ENCODE measurements at places on chromosomes 11 and 22. TPM values are rescaled to one million over a fixed set of nuclear protein-coding genes. Genes with fewer than 3 reads are reported as not detected.

GRCh38 chr11:849104-849824, 6.6 kb downstream of the TSPAN4 start:
- no peak for DNase-seq

GRCh38 chr11:100984668-100985067, 144.9 kb downstream of the PGR start:
- no peak for DNase-seq

GRCh38 chr11:116984186-116984585, 114.0 kb downstream of the SIK3 start:
- no peak for DNase-seq

DNA sequence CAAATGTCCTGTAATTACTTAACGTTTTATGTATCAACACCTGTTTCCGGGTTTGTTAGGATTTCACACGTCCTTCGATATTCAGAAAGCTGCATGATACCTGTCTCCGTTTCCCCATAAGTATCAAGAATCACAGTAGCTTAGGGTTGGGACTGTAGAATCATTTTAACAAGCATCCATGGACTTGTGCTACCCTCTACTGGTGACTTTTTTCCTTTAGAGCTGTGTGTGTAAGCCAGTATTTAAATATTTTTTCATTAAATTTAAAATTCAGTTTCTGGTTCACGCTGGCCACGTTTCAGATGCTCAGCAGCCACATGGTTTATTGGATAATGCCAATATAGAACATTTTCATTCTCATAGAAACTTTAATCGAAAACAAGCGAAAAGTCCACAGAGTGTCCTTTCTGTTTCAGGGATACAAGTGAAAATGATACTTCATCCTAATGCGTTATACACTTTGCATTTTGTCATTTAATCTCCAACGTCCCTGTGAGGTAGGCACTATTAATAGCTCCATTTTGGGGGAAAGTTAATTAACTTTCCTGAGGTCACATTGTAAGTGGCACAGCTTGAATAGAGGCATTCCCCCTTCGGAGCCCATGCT, 61.5 kb upstream of the SLC25A18 start:
- peak; percentile 4 for DNase-seq

- DNase-seq = no peak
Measured at GRCh38 chr11:45282081-45282480, 4.1 kb downstream of the SYT13 start.

DNA sequence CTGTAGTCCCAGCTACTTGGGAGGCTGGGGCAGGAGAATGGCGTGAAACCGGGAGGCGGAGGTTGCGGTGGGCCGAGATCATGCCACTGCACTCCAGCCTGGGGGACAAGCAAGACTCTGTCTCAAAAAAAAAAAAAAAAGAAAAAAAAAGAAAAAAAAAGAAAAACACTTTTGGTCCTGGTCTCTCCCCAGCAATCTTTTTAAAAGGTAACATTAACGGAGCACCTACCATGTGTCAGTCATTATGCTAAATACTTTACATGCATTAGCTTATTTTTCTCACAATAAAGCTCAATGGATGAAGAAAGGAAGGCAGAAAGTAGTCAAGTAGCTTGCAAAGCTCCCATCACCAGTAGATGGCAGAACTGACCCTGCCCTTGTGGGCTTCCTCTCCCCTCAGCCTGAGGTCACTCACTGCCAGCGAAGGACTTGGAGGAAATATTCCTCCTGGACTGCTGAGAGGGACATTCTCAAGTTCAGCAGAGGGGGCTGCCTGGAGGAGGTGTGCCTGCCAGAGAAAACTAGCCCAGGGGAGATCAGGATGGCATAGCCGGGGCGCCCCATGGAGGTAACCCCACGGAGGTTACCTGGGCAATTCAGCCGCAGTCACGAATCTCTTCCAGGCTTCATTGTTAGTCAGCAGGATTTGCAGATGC, 15.5 kb downstream of the APOL3 start:
- no peak for DNase-seq

GRCh38 chr11:92589512-92589911, 364.9 kb downstream of the FAT3 start:
- DNase-seq = no peak

The MPPED2 gene
- not detected for polyA plus RNA-seq
